ENCODE measurements at places on chromosomes 11 and 22.

- no peak for DNase-seq
Observed at GRCh38 chr22:46800102-46800857, 37.8 kb downstream of the TBC1D22A start.

- DNase-seq, result no peak
Observed at GRCh38 chr22:40309631-40310030, 36.7 kb upstream of the ADSL start.

DNA sequence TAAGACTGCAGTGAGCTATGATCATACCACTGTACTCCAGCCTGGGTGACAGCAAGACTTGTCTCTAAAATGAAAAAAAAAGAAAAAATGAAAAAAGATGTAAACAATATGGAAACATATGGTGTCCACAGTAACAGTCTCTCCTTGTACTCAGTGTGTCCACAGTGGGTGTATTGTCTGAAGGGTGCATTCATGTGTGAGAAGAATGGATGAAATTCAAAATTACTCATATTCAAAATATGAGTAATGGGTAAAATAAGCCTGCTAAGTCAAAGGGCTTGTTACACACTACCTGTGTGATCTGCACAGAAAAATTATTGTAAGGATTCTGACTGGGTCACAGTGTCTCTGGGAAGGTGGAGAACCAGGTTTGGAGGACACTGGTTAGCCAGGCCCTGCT lies 26.9 kb downstream of the PPFIA1 start:
- DNase-seq, result no peak

- DNase-seq, result no peak
Observed at GRCh38 chr11:67022961-67023956, at the start of gene SYT12. Gene SYT12, plus strand, starts transcription at chr11:67023134. Its CDS starts 7,011 bp downstream, at chr11:67030145.

DNA sequence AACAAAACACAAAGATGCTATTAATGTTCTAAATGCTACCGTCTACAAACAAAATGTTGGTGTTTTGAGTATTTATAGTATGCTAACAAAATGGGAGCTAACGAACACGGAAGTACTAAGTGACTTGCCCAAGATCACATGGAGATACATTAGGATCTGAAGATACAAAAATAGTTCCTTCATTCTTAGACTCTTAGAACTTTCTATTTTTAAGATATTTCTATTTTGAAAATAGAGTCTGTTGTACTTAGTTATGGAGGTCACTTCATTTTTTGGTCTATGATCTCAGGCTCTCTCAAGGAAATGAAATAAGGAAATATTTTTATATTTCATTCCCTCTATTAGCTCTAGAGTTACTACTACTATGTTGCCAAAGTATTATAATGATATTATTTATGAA lies 64.2 kb downstream of the APOL5 start:
- DNase-seq, result no peak

DNA sequence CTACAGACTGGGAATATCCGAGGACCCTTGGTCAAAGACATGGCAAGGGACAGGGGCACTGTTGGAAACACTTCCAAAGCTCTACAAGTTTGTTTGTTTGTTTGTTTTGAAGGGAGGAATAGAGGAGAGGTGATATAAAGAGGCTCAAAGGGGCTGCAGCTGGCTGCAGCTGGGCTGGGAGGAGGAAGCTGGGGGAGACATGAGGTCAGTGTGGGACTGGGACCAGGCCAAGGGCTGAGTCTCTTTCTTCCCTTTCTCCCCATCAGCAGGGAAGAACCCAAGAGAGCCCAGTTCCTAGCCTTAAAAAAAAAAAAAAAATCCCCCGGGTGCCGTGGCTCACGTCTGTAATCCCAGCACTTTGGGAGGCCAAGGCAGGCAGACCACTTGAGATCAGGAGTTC lies 5.0 kb downstream of the RHOG start:
- peak; percentile 79 for DNase-seq

GRCh38 chr11:87970762-87971161 lies 204.5 kb downstream of the RAB38 start:
- DNase-seq, result no peak
